ENCODE measurements at places on chromosomes 2 and 18.

GRCh38 chr2:129009555-129010146, 691.0 kb upstream of the HS6ST1 start:
- DNase-seq = no peak

GRCh38 chr18:63107171-63107845, 212.3 kb downstream of the BCL2 start:
- no peak for DNase-seq

DNA sequence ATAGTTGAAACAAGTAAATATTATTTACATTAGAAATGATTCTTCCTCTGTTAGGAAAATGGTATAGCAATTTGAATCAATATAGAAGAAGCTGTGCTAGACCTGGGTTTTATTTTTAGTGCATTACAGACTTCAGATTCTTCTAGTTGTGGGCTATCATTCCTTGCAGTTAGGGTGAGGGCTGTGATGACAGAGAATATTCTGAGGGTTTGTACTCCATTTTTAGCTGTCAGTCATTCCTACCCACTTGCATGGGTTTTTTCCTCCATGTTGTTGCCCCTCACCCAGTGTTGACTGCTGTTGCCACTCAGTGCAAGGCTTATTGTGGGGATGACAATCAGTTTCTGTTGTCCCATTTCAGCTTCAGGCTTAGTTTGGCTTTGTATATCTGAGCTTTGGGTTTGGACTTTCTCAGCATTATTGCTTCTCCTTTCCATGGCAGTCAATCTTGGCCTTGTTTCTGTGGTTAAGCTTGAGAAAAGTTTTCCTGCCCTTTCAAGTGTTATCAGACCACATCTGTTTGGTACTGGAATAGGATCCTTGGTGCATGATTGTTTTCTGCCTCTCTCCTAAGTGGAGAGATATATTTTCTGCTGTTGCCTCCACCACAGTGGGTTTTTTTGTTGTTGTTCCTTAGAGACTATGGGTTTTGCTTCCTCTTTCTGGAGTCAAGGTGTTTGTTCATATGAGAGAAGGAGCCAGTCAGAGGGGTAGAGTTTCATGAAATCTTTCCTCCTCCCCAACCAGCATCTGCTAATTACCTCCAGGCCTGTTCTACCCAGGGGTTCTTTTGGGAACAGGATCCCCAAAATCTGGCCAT, 312.7 kb upstream of the CWC22 start:
- DNase-seq = no peak

DNA sequence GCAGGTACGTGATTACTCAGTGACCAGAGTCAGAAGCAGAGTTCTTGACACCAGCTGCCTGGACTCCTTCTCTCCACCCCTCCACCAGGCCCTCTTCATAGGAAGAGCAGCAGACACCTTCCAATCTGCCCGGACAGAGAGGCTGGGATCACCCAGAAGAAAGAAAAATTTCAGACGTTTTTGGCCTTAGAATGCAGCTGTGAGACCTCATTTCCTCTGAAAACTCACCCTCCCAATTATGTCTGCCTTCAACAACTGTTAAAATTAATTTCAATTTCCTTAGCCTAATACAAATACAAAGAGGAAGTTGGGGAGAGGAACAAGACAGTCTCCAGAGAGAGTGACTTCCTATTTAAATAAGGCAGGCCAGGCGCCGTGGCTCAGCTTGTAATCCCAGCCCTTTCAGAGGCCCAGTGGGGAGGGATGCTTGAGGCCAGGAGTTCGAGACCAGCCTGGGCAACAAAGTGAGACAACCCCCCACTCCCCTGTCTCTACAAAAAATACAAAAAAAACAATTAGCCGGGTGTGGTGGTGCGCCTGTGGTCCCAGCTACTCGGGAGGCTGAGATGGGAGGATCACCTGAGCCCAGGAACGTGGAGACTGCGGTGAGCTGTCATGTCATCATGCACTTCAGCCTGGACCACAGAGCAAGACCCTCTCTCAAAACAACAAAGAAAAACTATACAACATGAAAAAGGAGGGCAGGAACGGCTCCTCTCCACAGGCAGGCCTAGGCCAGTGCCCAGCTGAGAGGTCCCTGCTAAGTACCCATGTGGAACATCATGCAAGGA, 1.6 kb downstream of the SLC66A2 start:
- DNase-seq = no peak

GRCh38 chr2:235573331-235574221, 79.7 kb downstream of the AGAP1 start:
- no peak for DNase-seq

GRCh38 chr2:46076875-46077274, 220.3 kb upstream of the EPAS1 start:
- no peak for DNase-seq

- DNase-seq = no peak
Measured at GRCh38 chr2:237055386-237056100, 30.1 kb upstream of the COPS8 start.

- DNase-seq = no peak
Measured at GRCh38 chr18:255171-255570, 12.7 kb downstream of the THOC1 start.

GRCh38 chr18:12026562-12026961, 45.3 kb downstream of the IMPA2 start:
- no peak for DNase-seq
